Activated naive CD8-positive, alpha-beta T cell treated with anti-CD3 and anti-CD28 coated beads, Interleukin-2, amount 50 U/mL, for 24 hours (primary cell): ENCODE measurements at places on chromosomes 7 and 10.

DNA sequence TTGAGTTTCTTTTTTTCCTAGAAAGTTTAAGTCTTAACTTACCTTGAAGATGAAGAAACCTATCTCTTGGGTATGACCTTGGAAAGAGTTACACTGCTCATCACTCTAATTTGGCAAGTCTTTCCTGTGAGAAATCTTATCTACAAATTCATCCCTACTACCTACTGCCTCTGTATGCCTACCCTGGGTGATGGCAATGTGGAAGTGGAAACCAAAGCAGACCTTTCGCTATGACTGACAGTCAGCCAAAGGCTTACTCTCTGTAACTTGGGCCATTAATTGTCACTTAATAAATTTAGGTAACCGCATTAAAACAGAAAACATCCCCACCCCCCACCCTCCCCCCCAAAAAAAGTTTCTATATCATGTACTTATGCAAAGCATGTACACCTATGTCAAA is 103.9 kb downstream of the CNOT4 start:
- no peak for DNase-seq

- DNase-seq: no peak
Observed at GRCh38 chr7:150361807-150362621, 6.6 kb upstream of the REPIN1 start.

GRCh38 chr7:150371131-150371995 is 2.7 kb downstream of the REPIN1 start:
- DNase-seq: no peak

GRCh38 chr7:117751775-117752174 is 121.5 kb downstream of the CTTNBP2 start:
- DNase-seq: no peak

DNA sequence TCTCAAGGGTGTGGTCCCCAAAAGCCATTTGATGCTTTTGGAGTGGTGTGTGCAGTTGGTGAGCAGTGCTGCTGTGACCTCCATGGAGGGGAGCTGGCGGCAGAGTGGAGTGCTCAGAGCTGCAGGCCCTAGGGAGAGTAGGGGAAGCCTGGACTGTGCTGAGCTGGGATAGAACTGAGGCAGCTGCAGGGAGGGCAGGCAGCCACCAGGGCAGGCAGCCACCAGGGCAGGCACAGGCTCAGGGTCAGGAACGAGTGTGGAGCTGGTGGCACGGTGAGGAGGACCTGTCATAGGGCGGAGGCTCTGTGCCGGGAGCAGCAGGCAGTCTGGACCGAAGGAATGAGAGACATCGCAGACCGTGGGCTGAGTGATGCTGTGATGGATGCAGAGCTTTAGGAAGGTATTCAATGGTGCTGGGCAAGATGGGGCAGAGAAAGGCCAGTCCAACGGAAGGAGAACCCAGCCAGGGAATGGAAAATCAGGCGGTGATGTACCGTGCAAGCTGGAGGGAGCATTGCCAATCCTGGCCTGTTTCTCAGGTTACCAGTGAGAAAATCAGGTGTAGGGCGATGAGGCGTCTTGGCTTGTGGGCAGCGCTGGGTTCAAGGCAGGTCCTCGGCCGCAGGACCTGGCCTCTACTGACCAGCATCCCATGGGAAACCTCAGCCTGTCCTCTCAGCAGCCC is 152.6 kb downstream of the CAMK1D start:
- no peak for DNase-seq

- DNase-seq: no peak
Observed at GRCh38 chr10:16653224-16653623, 131.5 kb upstream of the C1QL3 start.

DNA sequence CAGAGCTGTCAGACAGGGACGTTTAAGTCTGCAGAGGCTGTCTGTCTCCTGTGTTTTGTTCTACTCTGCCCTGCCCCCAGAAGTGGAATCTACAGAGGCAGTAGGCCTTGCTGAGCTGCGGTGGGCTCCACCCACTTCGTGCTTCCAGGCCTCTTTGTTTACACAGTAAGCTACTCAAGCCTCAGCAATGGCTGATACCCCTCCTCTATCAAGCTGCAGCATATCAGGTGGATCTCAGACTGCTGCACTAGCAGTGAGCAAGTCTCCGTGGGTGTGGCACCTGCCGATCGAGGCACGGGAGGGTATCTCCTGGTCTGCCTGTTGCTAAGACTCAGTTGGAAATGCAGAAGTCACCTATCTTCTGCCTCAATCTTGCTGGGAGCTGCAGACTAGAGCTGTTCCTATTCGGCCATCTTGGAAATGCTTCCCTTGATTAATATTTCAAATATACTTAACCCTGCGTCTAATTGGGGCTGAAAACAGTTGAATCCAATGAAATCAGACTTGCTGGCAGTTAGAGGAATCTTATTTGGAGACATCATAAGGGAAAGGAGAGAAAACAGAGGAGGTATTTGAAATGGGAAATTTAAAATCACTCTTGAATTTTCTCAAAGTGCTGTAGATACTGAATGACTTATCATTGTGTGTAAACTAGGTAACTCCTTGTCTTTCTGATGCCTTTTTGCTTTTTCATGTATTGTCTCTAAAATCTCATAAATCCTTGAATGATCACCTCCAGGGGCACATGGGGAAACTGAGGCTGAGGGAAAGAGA is 13.8 kb upstream of the CYP3A5 start:
- no peak for DNase-seq

DNA sequence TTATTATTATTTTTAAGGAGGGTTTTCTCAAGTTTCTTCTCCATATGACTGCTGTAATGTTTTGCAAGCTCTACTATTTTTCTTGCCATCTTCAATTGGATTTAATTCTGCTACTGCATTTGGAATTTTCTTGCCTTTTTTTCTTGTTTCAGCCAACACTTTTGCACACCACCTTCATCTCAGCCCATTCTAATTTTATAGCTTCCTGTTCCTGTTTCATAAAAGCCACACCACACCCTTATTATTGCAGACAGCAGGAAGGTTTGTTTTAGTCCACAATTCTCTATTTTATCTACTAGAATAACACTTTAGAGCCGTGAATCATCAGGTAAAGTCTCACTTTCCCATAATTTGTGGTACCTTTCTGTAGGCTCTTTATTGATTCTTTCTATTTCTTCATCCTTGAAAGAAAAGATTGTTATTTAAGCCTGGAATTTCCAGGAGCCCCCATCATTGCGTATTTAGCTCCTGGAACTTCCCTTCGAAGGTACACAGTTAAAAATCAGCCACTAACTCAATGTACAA is 209.3 kb upstream of the TBX20 start:
- no peak for DNase-seq

- DNase-seq: no peak
Observed at GRCh38 chr10:131312478-131312836, 936 bp upstream of the TCERG1L start.

DNA sequence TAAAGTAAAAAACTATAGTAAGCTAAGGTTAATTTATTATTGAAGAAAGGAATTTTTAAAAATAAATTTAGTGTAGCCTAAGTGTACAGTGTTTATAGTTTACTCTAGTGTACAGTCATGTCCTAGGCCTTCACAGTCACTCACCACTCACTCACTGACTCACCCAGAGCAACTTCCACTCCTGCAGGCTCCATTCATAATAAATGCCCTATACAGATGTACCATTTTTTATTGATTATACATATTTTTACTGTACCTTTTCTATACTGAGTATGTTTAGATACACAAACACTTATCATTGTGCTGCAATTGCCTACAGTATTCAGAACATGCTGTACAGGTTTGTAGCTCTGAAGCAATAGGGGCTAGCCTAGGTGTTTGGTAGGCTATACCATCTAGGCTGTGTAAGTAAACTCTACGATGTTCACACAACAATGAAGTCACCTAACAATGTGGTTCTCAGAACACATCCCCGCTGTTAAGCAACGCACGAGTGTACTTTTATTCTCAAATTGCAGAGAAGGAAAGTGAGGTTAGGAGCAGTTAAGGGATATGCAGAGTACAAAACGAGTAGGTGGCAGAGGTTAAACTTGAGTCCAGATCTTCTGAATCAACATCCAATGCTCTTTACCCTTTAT is 38.9 kb upstream of the PLCE1 start:
- DNase-seq: no peak

- no peak for DNase-seq
Observed at GRCh38 chr7:15737601-15738000, 51.1 kb upstream of the MEOX2 start.

DNA sequence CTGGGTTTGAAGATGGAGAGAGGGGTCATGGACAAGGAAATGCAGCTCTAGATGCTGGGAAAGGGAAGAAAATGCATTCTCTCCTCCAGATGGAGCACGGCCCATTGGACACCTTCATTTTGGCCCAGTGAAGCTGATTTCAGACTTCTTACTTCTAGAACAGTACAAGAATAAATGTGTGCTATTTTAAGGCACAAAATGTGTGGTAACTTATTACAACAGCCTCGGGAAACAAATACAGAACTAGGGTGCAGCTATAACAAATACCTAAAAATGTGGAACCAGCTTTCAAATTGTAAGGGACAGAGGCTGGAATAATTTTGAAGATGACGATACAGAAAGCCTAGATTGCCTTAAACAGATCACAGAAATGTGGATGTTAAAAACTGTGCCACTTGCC is 54.1 kb downstream of the CYTH3 start:
- DNase-seq: no peak

- DNase-seq: no peak
Observed at GRCh38 chr10:43073191-43073590, 3.7 kb upstream of the RET start.

DNA sequence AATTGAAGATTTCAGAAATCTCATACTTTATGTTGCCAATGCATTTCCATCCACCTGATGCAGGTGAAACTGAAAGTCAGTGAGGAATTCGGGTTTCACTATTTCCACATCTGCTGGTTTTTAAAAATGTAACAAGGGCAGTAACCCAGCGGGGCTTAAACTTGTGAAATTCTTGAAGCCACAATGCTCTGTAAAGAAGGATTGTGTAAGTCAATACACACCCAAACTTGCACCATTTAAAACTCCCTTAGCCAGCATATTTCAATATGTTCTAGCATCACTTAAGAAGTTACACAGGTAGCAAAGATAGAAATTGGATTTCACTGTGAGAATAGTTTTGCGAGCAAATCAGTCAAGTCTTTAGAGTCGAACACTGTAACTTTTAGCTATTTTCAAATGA is 386.1 kb downstream of the PLXDC2 start:
- no peak for DNase-seq

GRCh38 chr10:6962576-6962975 is 382.5 kb upstream of the PRKCQ start:
- no peak for DNase-seq

DNA sequence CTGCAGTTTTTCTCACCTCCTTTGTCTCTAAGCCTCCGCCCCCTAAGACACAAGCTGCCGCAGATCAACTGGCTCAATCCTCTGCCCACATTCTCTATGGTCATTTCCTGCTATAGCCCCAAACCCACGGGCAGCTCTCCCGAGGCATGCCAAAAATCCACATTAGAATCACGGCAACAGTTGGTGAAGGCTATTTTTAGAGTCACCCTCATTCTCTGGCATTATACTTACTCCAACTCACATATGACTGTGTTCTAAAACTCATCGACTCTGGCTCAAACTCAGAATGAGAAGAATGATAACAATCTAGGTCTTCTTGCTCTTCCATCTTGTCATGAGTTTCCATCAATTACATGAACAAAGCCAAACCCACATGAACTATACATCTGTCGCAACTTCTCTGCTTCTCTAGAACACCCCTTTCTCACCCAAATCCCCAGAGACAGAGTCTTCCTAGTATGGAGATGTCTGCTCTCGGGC is 10.9 kb upstream of the KIAA1549 start:
- DNase-seq: no peak

DNA sequence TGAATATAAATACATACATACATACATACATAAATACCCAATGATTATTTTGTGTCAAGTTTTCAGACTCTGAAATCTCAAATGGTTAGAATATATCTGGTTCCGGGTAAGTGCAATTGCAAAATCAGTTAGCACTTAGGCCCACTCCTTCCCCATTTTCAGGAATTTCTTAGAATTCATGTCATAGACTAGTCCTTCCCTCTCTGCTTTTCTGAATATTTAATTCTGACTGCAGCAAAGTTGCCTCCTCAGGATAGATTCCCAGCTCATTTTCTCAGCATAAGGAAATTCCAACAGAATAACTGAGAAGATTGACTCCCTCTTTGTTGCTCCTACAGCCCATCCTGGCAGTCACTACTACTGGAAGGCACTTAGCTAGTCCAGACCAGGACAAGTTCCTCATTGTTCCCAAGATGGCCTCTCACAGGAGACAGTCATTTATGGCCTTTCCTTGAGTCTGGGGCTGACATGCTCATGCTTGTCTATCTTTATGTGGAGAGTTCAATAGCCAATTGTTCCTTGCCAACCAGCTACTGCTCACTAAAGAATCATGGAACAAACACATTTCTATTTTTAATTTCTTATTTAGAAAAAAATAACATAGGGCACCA is 142.9 kb upstream of the ITGB1 start:
- no peak for DNase-seq

- DNase-seq: no peak
Observed at GRCh38 chr7:44235582-44236332, 35.0 kb downstream of the YKT6 start.

- DNase-seq: no peak
Observed at GRCh38 chr10:117830205-117830604, 216.5 kb downstream of the RAB11FIP2 start.

DNA sequence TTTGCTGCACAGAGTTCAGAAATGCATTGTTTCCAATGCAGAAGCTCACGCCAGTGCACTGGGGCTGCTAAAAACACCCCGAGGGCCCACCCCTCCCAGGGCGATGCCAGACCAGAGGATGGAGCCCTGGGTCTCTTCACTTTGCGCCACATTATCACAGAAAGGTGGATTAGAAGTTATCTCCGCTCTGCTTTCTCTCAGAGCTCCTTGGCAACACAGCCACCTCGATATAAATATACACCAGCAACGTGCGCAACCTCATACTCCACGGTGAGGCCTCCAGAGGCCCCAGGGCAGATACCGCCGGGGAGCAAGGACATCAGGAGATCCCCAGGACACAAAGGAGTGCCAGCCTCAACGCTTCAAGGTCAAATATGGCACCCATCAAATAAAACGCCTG is 121.0 kb upstream of the TBX20 start:
- DNase-seq: no peak

DNA sequence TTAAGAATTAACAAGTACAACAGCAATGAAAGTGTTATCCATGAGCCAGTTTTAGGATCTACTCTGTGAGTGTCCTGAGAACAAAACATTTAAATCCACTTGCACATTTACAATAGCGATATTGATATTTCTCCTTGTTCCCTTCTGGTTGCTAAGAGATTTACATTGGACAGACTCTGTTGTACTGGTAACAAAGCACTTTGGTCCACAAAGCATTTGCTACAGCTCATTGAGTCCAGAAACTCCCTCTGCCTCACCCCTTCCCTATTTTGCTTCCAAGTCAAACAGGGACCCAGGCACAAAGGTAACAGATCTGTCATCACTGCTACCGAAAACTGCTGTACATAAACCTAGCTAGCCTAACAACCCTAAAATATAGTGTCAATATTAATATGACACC is 2.1 kb downstream of the ANK3 start:
- DNase-seq: no peak

- DNase-seq: no peak
Observed at GRCh38 chr7:40306596-40306995, 171.8 kb downstream of the SUGCT start.

- DNase-seq: no peak
Observed at GRCh38 chr10:131911451-131911850, 10.6 kb downstream of the PPP2R2D start.

- DNase-seq: no peak
Observed at GRCh38 chr7:50659329-50659965, 94.2 kb upstream of the DDC start.

GRCh38 chr7:2143450-2143849 is 89.3 kb downstream of the MAD1L1 start:
- DNase-seq: no peak

GRCh38 chr7:99029466-99030435 is 114.2 kb downstream of the SMURF1 start:
- DNase-seq: no peak
